CD4-positive, alpha-beta T cell treated with Interleukin-1 beta for 1 hour (primary cell): ENCODE measurements at places on chromosomes 4 and X.

DNA sequence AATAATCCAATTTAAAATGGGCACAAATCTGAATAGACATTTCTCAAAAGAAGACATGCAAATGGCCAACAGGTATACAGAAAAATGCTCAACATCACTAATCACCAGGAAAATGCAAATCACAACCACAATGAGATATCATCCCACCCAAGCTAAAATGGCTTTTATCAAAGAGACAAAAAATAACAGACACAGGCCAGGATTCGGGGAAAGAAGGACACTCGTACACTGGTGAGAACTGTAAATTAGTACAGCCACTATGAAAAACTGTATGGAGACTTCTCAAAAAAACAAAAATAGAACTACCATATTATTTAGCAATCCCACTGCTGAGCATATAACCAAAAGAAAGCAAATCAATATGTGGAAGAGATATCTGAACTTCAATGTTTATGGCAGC lies 8.5 kb downstream of the SPP1 start:
- DNase-seq: no peak

GRCh38 chrX:15686818-15687685 lies 22.4 kb upstream of the CLTRN start:
- peak; percentile 69 for DNase-seq

- DNase-seq: no peak
Measured at GRCh38 chr4:54169176-54169575, 59.9 kb upstream of the PDGFRA start.

DNA sequence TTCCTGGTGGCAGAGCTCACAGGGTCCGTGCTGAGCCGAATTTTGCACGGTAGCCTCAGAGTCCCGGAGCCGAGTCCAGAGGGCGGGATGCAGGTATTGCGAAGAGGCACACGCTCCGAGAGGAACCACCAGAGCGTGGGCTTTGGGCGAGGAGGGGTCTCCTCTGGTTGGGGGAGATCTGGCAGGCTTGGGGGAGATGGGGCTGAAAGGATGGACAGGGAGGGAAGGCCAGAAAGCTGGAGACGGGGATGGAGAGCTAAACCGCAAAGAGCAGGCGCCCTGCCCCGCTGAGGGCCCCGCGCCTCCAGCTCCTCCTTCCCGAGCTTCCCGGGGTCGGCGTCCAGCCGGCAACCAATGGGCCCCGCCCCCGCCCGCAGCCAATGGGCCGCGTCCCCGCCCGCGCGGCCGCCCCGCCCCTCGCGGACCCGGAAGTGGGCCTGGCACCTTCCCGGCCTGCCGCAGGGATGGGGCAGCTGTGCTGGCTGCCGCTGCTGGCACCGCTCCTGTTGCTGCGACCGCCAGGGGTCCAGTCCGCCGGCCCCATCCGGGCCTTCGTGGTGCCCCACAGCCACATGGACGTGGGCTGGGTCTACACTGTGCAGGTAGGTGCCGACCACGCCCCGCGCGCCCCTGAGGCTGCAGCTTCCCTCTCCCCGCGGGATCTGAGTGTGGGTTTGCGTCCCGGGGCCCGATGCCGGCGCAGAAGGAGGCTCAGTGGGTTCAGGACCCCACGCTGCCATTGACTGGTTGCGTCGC lies at the start of gene MAN2B2:
TSS of gene MAN2B2 (plus strand) at position 443 of the 756 bp plus-strand sequence. CDS start at position 465, 22 bp downstream.
- DNase-seq: peak; percentile 80

GRCh38 chr4:112296949-112297880 lies at the start of gene ALPK1:
Gene ALPK1, plus strand, starts transcription at chr4:112297369.
- no peak for DNase-seq

DNA sequence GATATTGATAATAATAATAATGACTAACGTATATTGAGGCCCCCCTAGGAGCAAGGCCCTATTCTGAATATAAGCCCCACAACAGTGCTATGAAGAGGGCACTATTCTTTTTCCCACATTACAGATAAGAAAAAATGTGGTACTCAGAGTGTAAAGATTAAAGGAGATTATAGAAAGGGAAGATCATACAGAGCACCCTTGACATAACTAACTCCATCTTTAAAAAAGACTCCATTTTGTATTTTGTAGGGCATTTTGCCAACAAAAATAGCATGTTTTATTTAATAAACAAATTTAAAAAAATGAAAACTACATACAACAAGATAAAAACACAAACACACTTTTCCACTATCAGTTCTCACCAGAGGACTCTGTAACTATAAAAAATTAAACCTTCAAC lies 42.1 kb downstream of the GUCY1A1 start:
- DNase-seq: no peak

DNA sequence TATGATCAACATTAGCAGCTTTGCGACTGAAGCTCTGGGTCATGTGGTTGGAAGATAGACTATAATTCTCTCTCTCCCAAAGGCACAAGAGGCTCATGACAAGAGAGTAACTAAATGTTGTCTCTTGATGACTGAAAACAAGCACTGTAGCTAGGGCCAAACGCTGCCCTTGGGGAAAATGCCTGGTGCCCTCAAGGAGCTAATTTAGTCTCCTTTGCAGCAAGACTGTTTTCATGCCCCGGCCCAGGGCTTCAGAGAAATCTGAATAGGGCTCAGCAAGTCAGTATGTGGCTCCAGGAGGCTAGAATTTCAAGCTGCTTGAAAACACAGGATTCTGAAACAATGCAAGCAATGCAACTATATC lies 411.9 kb downstream of the GPAT3 start:
- DNase-seq: no peak

GRCh38 chr4:73309211-73309610 lies 50.6 kb upstream of the ANKRD17 start:
- DNase-seq: no peak

DNA sequence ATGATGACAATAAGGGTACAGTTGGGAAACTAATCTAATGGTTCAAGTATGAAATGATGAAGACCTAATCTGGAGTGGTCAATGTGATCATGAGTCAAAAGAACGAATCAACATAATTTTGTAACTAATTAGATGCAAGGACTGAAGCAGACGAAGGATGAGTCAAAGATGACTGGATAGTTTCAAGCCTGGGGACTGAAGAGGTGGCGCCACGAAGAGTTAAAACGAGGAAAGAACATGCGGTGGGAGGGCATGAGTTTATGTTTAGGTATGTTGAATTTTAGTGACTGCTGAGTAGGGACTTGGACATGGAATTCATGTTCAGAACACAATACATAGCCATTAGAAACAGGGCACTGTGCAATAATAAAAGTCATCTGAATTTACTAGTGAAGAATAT lies 221.5 kb upstream of the FAM241A start:
- DNase-seq: no peak

- no peak for DNase-seq
Measured at GRCh38 chrX:72003811-72004750, 93.4 kb downstream of the NHSL2 start.

- no peak for DNase-seq
Measured at GRCh38 chr4:22021106-22021505, 72.5 kb upstream of the KCNIP4 start.

DNA sequence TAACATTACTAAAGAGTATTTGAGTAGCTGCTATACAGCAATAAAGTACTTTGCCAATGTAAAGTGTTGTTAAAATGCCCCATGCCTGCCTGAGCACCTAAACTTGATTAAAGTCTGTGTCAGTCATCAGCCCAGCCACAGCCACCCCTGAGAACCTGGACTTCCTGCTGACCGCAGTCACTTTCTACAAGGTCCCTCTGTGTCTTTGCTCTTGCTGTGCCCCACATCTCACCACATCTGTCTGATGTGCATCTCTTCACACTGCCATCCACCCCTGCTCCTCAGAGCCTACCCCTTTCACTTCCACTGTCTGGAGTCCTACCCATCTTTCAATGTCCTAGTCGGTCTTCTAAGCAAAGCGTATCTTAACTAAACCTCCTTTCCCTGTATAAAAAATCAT lies 25.7 kb downstream of the ALPK1 start:
- DNase-seq: no peak

- no peak for DNase-seq
Measured at GRCh38 chr4:71261633-71262121, 77.1 kb upstream of the SLC4A4 start.

GRCh38 chrX:40103565-40104323 lies 6.0 kb upstream of the BCOR start:
- no peak for DNase-seq

GRCh38 chr4:183145773-183146172 lies 46.7 kb downstream of the WWC2 start:
- no peak for DNase-seq

DNA sequence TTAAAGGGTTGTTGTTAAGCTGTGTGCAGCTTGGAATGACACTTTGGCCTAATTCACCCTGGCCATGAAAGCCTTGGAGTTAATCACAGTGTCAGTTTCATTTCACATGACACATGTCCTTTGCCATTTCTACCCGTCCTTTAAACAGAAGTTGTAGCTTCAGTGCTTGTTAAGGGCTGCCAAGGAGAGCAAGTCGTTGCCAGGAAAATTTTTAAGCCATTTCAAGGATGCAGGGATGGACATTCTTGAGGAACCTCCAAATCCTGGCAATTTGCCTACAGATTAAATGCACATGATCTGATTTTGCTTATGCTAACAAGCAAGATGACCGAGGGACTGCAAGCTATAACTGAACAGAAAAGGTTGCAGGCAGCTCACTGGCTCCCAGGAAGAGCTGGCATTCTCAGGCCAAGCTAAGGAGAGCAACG lies 40.5 kb downstream of the SETD7 start:
- no peak for DNase-seq

DNA sequence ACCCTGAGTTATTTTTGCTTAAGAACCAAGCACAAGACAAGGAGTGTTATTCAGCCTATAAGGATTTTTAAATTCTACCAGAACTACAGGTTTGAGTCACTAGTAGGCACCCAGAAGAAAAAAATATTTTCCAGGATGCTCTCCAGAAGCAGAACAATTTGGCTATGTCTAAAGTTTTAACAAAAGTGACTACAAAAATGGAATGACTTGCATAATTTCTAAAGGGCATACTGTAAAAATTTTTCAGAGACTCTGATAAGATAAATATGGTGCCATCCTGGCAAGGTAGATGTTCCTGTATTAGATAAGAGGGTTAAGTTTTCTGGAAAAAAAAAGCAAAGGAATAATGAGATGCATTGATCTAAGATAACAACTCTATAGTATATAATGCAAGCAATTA lies 68.6 kb upstream of the FAM9A start:
- no peak for DNase-seq

DNA sequence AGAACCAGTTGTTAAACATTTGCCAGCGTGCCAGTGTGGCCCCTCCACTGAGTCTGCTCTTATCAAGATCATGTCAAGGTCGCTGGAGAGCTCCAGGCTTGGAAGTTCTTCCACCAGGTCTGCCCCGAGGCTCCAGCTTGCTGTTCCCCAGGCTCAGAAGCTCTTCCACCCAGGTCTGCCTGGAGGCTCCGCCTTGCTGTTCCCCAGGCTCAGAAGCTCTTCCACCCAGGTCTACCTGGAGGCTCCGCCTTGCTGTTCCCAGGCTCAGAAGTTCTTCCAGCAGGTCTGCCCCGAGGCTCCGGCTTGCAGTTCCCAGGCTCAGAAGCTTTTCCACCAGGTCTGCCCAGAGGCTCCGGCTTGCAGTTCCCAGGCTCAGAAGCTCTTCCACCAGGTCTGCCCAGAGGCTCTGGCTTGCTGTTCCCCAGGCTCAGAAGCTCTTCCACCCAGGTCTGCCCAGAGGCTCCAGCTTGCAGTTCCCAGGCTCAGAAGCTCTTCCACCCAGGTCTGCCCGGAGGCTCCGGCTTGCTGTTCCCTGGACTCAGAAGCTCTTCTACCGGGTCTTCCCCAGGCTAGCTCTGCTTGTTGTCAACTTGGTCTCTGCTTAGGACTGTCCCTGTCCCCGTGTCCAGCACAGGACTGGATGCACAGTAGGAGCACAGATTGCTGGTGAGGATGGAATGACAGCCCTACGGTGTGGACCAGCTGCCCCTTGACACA lies 54.4 kb downstream of the HMX1 start:
- no peak for DNase-seq

DNA sequence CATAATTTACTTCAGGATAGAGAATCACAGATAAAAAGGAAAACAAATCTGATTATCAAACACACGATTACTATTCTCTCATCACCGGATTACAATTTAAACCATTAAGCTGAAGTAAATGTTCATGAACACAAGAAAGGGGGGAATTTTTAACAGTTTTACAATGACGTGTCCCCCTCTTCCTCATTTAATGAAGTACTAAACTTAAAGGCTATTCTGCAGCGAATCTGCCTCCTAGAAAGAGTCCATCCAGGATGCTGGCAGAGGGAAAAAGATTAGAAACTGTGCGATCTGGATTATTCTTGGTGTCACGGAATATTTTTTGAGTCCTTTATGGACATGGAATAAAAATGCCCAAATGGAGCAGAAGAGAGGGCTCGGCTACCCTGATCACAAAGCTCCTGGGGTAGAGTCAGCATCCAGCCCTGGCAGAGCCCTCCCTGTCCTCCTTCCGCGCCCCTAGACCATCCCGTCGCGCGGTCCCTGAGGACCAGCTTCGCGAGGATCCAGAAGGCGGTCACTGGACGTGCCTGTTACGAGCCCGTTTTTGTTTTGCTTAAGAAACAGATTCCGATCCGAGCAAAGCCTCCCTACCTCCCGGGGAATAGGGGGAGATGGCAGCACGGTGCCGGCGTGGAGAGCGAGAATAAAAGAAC lies 1.2 kb downstream of the ELF2 start:
- DNase-seq: no peak

GRCh38 chrX:95884186-95884585 lies 800.5 kb upstream of the DIAPH2 start:
- DNase-seq: no peak

- no peak for DNase-seq
Measured at GRCh38 chrX:115616943-115617563, 56.1 kb downstream of the PLS3 start.

DNA sequence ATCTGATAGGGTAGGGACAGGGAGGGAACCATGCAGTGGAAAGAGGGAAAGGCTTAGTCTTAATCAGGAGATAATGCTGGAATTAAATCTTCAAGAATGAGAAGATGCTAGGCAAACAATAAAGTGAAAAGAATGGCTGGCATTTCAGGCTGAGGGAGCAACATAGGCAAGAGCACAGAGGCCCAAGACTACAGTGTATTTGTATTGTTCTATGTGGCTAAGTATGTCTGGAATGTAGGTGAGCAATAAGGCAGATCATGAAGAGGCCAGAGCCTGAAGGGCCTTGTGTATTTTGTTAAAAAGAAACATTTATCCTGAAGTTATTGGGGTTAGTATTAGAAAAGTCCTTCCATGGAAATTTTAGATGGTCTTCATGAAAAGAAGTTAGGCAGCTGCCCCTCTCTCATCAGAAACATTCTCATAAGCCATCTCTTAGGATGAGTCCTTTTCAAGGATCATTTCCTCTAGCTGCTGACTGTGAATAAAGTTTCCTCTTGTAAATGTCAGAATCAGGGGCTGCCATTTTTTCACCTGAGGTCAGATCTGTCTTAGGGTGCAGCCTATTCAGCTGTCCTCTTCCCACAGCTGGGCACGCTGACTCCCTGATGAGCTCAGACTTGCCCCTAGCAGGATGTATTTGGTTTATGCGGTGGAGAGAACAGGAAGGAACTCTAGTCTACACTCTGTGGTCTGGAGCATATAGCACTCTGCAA lies 46.3 kb downstream of the ATP10D start:
- DNase-seq: peak; percentile 66

GRCh38 chr4:73586666-73587065 lies 33.6 kb downstream of the RASSF6 start:
- DNase-seq: no peak
